Mesenchymal stem cell (in vitro differentiated cells and primary cell): ENCODE measurements at places on chromosomes 3 and 15.

DNA sequence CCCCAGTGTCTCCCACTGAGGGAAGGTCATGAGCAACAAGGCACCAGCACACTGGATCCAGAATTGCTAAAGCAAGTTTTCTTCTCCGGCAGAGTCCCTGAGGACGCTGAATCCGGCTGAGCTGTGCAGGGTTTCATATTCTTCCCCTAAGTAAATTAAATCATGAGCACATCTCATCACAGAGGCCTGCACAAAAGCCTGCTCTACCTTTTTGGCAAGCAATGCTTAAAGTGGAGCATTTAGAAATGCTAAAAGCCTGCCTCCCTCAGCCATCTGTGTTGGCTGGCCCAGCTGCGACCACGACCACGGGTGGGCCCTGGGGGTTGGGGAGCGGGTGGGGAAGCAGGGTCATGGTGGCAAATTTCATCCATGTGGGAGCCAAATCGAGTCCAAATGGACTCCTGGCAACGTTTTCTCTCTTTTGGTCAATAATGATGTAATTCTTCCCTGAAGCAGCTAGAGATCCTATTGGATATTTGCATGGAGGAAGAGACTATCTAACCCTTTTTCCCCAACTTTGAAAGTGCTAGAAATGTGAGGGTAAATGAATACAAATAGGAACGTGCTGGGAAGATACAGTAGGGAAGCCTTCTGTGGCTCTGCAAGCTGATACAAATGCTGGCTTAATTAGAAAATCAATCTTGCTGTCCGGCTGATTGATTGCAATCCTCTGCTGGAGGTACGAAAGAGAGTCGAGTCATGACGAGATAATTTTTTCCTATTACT, 532.8 kb upstream of the TBL1XR1 start:
- no peaks in the 10 kb centered on the region for H3K27me3 ChIP-seq
- no peak overlapping the region for H3K27ac ChIP-seq
- no peak overlapping the region for H3K4me3 ChIP-seq
- H3K36me3 ChIP-seq: no peaks in the 10 kb centered on the region
- peaks cover 2% of the 10 kb centered on the region for H3K4me1 ChIP-seq

DNA sequence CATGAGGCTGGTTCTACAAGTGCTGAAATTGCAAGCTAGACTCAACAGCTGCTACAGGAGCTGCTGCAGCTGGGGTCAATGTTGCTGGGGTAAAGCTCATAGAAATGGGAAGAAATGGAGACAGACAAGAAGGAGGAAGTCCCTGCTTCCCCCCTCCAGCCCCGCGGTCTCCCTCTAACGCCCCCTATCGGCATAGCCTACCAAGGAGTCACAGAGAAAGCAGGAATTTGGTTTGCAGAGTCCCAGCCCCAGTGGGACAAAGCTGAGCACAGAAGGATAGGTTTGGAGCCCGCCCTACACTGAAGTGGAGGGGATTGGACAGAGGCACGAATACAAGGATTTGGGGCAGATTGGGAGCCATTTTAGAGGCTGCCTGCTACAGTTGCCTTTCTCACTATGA, 176.9 kb upstream of the ANKRD28 start:
- H3K27me3 ChIP-seq: no peaks in the 10 kb centered on the region
- H3K4me3 ChIP-seq: no peak overlapping the region
- H3K4me1 ChIP-seq: peaks cover 6% of the 10 kb centered on the region
- H3K27ac ChIP-seq: no peak overlapping the region

- peak; percentile 46 for DNase-seq
- peaks cover 6% of the 10 kb centered on the region for H3K4me1 ChIP-seq
- no peaks in the 10 kb centered on the region for H3K27me3 ChIP-seq
- H3K4me3 ChIP-seq: peak overlapping the region; percentile 99
- H3K27ac ChIP-seq: no peak overlapping the region
These were observed 843 bp downstream of the ATG7 start for GRCh38 chr3:11272906-11273574.

DNA sequence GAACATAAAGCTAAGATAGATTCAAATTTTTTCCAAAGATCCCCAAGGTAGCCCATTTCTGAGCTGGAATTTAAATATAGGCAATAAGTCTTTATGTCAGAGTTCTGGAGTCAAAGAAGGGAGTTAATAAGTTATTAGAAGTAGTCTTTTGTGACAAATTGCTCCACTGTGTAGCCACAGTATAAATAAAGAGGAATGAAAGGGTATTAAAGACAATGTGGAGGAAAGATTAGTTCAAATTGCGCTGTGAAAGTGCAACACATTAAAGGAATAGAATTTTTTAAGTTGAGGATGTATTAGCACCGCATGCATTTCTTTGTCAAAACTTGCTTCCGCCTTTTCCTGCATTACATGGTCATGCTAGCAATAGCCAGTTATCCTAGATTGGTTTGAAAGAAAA, 666.6 kb upstream of the CCDC54 start:
- H3K27me3 ChIP-seq: no peaks in the 10 kb centered on the region
- no peaks in the 10 kb centered on the region for H3K36me3 ChIP-seq
- no peak for DNase-seq
- H3K4me3 ChIP-seq: no peak overlapping the region
- H3K4me1 ChIP-seq: no peaks in the 10 kb centered on the region

- H3K4me1 ChIP-seq: peaks cover 2% of the 10 kb centered on the region
- H3K27me3 ChIP-seq: no peaks in the 10 kb centered on the region
These were observed 208.3 kb upstream of the UBE2E2 start for GRCh38 chr3:22994781-22995180.

- no peak overlapping the region for H3K27ac ChIP-seq
- DNase-seq: no peak
- no peaks in the 10 kb centered on the region for H3K4me1 ChIP-seq
- H3K4me3 ChIP-seq: no peak overlapping the region
- H3K27me3 ChIP-seq: peaks cover 17% of the 10 kb centered on the region
These were observed 17.4 kb upstream of the INO80 start for GRCh38 chr15:41133454-41133853.
